ENCODE measurements at places on chromosomes 11 and 22.

DNA sequence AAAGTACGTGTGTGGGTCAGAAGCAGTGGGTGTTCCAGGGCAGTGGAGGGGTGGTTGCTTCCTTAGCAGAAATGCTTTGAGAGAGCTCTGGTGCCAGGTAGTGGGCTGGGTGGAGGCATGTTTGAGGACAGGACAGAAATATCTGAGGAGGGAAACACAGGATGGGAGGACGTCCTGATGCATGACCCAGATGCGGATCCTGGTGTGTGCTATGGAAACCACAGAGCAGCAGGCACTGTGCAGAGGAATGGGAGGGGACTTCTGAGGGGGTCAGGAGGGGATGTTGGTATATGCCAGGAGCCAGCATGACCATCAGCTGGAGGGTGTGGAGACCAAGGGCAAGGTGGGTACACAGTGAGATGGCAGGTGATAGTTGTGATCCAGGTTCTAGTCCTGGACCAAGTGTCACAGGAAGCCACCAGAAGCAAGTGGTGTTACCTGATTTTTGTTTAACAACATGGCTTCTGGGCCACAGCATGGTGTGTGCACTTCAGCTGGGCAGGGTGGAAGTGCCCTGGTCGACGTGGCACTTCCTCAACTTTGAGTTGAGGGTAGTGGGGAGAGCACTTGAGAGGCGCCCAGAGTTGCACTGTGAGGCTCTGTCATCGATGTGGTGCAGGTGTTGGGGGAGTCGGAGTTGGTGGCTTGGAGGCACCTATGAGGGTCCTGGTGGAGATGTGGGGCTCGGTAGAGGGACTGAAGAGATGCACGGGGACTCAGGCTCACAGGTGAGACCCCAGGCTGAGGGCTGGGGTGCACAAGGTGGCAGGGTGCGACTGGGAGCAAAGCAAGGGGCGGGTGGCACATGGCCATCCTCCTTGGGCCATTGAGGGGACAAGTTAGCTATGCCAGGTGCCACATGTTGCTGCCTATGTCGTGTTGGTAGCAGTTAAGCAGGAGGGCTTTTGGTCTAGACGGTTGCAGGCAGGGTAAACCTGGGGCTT is 7.5 kb downstream of the DGCR8 start:
- no peak for DNase-seq

- no peak for DNase-seq
Measured at GRCh38 chr11:109071712-109072524, 350.1 kb upstream of the C11orf87 start.

- no peak for DNase-seq
Measured at GRCh38 chr11:42901084-42901483, 410.7 kb upstream of the API5 start.

GRCh38 chr11:90251599-90251998 is 28.8 kb upstream of the CHORDC1 start:
- no peak for DNase-seq

DNA sequence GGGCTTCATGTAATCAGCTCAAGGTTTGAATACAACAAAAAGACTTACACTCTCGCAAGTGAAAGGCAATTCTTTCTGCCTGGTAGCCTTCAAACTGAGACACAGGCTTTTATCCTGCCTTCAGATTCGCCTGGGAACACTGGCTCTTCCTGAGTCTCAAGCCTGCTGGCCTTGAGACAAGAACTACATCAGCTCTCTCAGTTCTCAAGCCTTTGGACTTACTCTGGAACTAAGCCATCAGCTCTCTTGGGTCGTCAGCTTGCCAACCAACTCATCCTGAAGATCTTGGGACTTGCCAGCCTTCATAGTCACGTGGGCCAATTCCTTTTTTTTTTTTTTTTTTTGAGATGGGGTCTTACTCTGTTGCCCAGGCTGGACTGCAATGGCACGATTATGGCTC is 35.7 kb upstream of the LRRC10B start:
- no peak for DNase-seq

- no peak for DNase-seq
Measured at GRCh38 chr11:103894673-103895072, 141.8 kb upstream of the DDI1 start.

DNA sequence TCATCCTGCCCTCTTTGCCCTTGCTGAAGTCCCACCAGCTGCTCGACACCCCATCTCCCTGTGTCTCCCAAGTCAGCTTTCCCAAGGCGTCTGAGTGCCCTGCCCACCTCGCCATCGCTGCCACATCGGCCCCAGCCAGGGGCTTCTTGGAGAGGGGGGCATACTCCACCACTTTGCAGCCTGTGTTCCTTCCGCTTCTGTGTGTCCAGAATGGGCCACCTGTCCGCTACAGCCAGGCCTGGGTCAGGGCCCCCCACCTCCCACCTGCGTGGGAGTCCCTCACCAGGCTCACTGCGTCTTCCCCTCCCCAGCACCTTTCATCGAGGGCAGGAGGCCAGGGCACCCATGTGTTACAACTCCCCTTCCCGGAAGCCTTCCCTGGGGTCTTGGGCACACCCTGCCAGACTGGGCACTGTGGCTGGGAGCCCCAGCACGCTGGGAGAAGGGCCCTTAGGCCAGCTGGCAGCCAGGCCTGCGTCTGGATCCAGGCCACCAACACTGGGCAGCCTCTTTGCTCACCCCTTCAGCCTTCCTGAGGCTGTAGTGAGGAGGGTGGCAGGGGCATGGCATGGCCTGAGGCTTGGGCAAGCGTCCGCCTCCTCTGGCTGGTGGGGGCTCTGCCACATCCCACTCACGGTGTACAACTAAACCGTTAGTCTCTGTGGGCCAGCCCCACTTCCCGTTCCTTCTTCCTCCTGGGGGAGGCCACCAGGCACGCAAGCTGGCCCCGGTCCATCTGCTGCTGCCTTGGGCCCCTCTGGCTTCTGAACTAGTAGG is 13.4 kb downstream of the CPT1A start:
- DNase-seq: no peak

- DNase-seq: no peak
Measured at GRCh38 chr11:104943561-104943960, 24.8 kb downstream of the CASP4 start.

GRCh38 chr11:80082406-80082805 is 641.6 kb upstream of the TENM4 start:
- no peak for DNase-seq

DNA sequence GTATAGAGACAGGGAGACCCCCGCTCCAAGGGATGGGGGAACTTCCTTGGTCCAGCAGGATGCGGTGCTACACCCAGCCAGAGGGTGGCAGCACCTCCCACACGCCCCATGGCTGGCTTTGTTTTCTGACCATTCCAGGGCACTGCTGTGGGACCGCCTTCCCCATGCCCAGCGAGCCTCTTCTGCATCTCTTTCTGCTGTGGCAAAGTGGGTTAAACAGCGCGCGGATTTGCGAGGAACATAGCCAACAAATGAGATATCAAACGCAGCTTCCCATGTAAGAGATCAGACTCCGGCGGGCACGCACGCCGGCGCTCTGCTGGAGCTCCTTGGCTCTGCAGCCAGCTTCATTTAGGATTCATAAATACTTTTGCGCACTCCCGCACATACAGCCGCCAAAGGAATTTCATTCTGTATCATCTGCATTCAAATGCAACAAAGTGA is 485.8 kb upstream of the CADM1 start:
- DNase-seq: no peak

DNA sequence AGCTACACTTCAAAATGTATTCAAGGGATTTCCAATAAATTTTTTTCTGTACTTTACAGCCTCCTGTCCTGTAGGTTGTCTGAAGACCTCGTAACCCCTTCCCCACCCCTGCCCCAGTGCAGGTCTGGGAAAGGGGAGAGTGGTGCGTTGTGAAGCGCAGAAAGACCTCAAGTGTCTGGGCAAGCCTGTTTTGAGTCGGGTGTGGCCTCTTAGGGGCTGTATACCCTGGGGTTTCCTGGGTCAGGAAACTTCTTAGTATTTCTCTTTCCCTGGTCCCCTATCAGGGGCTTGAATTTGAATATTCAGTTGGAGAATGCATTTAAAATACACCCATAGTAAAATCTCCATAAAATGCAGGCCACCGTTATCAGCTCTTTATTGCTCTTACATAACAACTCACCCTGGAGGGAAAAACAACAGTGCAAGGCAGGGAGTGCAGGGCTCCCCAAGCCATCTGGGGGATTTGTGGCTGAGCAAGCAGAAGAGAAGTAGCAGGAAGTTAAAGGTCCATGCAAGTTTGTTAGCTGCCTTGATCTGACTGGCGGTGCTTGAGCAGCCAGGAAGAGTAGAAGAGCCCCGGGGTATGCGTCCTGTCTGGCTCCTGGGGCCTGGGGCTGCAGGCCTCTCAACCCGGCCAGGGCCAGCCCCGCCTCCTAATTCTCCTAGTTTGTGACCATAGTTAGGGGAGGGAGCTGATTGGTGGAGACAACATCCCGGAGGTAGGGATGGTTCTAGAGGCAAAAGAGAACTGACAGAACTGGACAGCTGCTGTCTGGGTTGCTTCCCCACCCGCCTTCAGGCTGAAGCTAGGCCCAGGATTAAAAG is 25.7 kb downstream of the ARHGAP1 start:
- DNase-seq: no peak

DNA sequence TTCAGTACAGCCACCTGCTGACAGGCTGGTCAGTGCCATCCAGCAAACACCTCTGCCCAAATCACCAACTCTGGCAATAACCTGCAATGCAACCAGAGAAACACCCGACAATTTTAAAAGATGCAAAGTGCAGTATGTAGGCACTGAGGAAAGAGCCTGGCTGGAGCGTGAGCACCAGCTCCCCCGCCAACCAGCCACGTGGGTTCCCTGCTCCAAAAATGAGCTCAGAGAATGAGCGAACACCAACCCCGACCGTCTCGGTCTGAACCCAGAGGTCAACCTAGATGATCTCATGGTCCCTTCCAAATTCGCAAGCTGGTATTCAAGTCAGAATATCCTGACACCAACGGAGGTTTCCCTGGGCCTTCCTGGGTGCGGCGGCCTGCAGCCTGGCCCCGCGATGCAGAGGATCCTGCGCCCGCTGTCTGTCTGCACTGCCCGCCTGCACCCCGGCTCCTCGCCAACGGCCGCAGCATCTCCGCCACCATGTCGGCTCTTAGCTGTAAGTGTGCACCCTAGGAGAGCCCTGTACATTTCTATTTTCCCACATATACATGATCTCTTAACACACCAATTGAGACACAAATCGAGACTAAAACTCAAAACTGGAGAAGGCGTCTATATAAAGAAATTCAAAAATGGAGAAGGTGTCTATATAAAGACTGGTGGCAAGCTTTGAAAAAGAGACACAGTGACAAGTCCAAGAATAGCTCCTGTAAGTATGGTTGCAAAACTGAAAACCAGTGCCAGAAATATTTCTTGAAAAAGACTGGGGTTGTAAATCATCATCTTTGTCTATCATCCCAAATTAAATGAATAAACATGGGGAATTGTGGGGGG is 22.8 kb downstream of the TMEM184B start:
- no peak for DNase-seq

DNA sequence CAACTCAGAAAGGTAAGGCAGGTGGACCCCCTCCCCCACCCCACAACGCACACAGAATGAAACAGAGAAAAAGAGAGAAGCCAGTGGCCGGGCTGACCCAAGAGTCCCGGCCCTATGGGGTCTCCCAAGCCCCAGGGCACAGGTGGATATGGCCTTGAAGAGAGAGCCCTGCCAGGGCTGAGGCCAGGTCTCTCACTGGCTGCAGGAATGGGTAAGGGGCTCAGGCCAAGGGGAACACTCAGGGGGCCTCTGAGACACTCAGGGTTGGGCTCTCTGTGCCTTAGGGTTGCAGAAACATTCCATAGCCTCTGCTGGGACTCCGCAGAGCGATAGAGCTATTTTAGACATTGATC is 98.0 kb downstream of the PDE2A start:
- DNase-seq: no peak

DNA sequence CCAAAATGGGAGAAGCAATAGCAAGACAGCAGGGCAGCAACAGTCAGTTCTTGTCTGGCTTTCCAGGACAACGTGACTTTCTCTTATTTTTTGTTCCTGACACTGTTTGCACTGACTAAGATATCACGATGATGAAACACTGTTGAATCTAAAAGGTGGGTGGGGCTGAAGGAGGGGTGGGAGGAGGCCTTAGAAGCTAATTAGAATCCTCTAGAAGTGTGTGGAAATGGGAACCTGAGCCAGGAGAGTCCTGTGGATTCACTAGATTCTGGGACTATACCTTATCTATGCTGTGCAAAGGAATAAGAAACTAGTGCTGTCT is 300.3 kb downstream of the ST3GAL4 start:
- no peak for DNase-seq

DNA sequence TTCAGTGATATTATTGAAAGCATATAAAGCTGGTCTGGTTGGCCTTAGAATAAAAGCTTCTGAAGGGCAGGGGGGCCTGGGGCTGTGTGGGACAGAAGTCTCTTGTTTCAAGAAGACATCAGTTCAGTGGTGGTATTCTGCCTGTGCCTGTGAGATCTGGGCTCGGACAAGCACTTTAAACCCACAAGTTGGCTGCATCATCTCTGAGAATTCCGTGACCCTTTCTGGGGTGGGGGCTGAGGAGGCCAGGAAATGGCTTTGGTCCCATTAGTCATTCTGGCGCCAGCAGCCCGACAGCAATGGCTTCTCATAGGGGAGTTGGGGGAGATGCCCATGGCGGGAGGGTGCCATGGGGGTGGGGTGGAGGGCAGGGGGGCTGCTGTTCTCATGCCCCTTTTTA is 104.1 kb downstream of the PKNOX2 start:
- no peak for DNase-seq

GRCh38 chr22:43969989-43970755 is 14.9 kb downstream of the SAMM50 start:
- DNase-seq: no peak

GRCh38 chr11:2998073-2998850 is 6.1 kb upstream of the NAP1L4 start:
- DNase-seq: no peak

DNA sequence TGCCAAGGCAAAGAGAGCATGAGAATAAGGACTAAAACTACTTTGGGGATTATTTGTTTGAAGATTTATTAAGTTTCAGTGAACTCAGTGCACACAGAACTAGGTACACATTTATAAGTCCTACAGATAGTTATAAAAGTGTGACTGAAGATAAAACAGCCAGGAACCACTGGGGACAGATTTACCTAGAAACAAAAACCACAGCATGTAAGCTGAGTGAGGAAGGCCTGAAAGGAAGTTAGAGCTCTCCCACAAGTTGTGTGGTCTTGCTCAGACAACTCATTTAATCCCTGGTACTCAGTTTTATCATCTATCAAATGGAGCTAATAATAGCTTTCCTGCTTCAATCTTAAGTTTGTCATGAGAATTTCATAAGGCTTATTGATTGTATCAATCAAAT is 311.2 kb upstream of the FAT3 start:
- no peak for DNase-seq

DNA sequence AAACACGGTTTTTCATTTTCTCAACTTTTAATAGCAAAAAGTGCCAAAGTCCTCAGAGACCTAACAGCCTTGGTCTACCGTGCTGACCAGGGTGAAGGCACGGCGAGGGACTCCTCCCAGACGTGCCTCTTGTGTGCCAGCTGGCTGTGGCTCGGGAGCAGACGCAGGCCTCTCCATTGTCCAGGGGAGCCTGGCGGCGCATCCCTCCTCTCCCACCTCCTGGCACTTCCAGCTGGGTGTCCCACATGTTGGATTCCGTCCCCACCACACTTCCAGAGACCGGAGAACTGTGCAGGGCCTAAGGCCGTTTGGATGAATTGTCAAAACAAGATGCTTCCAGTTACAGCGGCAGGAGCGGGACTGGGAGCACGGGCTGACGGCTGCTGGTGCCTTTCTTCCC is 11.6 kb downstream of the CDPF1 start:
- DNase-seq: no peak

- no peak for DNase-seq
Measured at GRCh38 chr11:11757909-11758308, 83.9 kb upstream of the USP47 start.

All from activated T-helper 1 cell treated with Interleukin-2 at 50 U/mL for 16 hours (primary cell).